Hindlimb muscle (tissue), 1 donor: ENCODE measurements at places on chromosomes 16 and 17.

GRCh38 chr16:54568906-54569807, 282.6 kb upstream of the IRX3 start:
- peak; percentile 51 for DNase-seq

- no peak for DNase-seq
Measured at GRCh38 chr16:72256398-72257066, 84.6 kb upstream of the PMFBP1 start.

DNA sequence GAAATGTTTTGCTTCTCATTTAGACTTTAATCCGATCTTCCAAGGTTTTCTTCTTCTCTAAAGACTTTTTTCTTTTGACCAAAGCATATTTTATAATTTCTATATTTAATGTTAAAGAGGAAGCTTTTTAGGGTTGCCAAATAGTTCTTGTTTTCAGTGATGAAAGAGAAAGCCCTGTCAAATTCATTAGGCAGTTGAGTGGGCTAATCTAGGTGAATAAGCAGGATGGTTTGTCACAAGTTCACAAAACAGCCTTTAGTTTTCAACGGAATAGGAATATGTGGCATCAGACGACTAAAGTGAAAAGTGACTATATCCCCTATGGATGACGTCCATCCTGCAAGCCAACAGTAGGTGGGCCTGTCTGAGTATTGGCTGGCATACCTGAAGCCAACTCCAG, 118.8 kb downstream of the NLK start:
- no peak for DNase-seq

- no peak for DNase-seq
Measured at GRCh38 chr17:42203354-42203753, 9.1 kb upstream of the GHDC start.

- no peak for DNase-seq
Measured at GRCh38 chr16:50928065-50928464, 186.2 kb downstream of the CYLD start.

DNA sequence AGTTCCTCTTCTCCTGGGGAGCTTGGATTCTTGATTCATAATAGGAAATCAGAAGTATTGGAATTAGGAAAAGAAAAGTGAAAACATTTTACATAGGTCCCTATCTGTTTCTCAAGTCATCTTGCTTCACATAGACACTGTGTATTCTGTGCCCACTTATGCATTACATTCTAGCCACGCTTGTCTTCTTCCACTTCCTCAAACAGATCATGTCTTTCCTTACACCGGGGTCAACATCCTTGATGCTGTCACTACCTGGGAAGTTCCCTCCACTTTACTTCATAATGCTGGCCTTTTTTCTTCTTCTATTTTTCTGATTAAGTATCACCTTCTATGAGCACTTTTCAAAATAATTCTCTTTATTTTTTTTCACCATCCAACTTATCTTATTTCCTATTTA, 606.4 kb upstream of the CDH8 start:
- DNase-seq: no peak

- DNase-seq: peak; percentile 69
Measured at GRCh38 chr17:44556166-44556831, 985 bp upstream of the FZD2 start.

DNA sequence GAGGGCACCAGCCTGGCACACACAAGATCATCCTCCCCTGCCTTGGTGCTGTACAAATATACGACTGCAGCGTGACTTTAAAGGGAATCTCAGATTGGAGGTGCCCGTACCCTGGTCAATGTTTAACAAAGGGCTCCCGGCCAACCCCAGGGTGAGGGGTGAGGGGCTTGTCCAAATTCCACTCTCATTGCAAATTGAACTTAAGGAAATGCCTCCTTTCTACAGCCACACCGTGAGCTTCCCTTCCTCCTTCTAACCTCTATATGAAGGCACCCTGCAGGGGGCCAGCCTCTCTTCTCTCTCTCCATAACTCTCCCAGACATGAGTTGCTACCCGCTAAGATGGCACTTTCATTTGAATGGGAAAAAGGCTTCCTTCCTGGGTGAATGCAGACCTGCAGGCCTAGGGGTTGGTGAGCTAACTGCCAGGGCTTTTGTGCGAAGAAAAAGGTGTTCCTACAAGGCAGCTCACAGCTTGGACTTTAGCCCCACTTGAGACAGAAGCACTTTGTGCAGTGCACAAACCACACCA, 76.6 kb downstream of the IRF8 start:
- DNase-seq: no peak

GRCh38 chr16:88378836-88379693, 3.7 kb upstream of the ZNF469 start:
- no peak for DNase-seq

DNA sequence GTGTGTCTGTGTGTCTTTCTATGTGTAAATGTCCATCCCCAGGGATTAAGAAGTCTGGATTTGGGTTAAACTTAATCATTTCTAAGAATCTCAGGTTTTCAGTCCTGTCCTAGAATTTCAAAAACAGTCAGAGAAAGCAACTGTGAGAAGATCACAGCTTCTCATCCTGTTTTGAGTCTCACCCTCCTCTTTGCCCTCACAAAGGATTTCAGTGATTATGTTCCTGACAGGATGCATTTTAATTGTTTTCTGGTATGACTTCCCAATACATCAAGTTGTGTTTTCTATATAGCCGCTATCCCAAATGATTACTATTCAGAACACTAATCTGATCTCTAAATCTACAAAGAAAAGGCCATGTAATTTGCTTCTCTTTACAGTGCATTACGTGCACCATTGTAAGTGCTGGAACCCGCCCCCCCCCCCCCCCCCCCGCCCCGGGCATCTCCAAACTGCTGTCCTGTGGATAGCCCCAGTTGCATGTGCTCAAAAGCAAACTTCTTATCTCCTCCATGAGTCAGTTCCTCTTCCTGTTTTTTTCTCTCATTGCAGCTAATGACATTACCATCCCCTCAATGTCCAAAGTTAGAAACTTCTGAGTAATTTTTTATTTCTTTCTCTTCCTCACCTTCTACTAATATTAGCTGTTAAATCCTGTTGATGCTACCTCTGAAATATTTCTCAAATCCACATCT, 73.9 kb downstream of the CDH13 start:
- DNase-seq: no peak

DNA sequence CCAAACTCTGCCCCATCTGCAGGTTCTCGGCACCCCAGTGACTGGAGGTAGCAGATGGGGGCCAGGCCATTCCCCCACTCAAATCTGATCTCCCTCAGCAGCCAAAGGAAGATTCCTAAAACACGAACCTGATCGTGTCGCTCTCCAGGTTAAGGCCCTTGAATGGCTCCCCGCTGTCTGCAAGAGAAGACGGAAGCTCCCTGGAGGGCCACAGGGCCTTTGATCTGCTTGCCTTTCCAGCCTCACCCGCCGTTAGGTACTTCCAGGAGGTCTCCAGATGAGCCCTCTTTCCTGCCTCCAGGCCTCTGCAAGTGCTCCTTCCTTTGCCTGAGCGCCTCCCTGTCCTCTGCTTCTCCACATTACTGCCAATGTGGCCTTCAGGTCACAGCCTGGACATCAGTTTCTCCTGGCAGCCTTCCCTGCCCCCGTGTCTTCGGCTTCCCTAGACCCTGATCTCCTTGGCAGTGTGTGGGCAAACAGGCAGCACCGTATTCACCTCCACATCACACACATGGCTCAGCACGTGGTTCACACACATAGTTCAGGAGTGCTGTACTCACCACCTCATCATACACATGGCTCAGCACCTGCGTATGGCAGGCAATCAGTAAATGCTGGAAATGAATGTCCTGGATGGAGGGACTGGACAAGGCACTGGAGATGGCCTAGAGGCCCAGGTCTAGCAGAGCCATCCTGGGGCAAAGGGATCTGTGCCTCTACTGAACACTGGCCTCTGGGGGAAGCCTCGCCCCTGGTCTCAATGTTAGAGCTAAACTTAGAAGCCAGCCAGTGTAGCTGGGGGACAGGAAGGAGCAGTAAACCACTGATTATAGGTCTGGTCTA, 26.4 kb upstream of the MRPS23 start:
- no peak for DNase-seq

DNA sequence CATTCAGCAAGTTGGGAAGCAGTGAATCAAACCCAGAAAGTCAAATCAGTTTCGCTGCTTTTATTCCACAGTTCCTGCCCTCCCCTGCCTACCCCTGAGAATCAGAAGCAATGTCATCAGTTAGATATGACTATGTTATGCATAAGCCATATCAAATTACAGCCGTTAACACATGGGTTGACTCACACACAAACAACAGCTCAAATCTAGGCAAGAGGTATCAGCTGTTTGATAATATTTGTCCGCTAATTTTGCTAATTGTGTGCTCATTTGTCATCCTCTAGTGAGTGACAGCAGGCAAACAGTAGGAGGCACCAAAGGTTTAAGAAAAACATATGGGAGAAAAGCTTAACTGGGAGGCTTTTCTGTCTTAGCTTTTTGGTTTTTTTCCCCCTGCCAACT, 327.4 kb upstream of the CCL2 start:
- no peak for DNase-seq

DNA sequence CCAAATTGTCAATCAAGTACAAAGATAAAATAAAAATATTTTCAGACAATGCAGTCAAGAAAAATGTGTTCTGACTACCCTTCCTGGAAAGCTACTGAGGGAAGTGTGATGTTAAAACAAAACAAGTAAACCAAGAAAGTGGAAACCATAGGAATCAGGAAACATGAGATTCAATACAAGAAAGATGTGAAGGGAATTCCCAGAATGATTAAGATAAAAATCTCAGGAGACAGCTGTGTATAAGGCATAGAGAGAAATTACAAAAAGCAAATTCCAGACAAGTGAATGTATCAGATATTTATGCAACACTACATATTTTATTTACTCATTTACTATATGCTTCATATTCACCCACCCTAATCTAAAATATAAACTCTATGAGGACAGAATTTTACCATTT, 32.2 kb downstream of the TRIM37 start:
- DNase-seq: no peak

DNA sequence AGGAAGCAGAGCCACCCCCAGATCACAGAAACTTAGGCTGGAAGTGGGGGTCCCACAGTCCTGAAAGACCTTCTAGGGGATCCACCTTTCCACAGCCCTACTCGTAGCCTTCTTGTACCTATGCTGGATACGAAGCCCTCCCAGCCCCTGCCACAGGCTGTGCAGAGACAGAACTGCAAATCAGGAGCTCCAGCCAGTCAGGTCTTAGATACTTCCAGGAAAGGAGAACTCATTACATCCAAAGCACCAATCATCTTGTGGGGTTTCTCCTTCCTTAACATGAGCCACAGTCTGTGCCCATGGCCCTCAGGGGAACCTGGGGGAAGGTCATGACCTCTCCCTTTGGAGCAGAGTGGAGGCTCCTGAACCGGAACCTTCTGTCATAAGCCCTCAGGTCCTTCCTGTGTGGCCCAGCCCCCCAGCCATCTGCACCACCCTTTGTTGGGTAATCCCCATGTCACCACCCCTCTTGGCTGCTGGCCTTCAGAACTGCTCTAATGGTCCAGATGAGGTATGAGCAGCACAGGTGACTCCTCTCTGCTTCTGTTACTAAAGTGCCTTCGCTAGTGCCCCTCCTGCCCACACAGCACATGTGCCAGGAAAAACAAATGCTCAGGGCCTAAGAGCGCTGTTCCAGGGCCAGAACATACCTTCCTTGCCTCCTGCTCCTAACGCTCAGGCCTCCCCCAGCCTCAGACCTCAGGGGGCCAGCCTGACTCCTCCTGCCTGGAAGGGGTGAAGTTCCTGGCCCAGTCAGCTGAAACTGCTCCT, 14.6 kb downstream of the SRCIN1 start:
- DNase-seq: no peak

- no peak for DNase-seq
Measured at GRCh38 chr17:45296833-45297124, 20.0 kb downstream of the MAP3K14 start.

DNA sequence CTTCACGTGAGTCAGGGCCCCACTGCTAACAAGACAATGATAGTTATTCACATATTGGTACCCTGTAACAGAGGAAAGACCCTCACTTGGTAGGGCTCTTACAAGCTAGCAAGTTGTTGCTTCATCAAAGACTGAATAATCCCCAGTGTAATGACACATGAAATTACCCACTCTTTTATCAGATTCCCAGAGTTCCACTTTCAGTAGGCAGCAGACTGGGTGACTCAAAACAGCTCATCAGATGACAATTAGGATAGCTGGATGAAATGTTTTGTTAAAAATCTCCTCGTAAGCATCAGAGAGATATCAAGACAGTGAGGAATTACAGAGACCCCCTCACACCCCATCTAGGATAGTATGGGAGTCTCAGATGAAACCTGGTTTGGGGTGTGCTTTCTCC, 6.8 kb upstream of the OR1E2 start:
- no peak for DNase-seq

DNA sequence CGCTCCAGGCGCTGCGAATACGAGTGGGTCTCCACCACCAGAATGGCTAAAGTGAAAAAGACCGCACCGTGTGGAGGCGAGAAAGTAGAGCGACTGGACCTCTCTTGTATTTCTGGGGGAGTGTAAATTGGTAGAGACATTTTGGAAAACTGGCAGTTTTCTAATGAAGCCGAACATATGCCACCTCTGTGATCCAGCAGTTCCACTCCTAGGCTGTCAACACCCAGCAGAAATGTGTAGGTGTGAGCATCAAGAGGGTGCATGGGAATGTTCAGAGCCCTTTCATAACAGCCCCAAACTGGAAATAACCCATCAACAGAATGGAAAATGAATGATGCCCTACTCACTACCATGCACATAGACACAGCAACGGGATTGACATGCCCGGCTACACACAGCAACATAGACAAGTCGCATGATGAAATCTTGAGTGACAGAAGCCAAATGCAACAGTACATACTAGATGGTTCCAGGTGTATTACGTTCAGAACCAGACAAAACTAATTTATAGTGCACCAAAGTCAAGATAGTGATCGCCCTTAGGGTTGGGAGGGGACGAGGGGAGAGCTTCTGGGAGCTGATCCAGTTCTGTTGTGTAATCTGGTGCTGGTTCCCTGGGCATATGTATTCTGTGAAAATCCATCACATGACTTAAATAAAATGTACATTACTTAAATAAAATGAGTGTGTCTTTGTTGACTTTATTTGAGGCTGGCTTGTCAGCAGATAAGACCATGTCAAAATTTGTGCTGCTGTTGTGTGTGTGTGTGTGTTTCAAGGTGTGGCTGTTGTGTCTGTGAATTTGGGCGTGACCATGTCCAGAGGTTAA, 877 bp upstream of the BCL7C start:
- no peak for DNase-seq

- DNase-seq: no peak
Measured at GRCh38 chr16:29857133-29857760, 5.8 kb downstream of the CDIPT start.

- DNase-seq: no peak
Measured at GRCh38 chr16:10929853-10930754, 12.2 kb downstream of the DEXI start.

GRCh38 chr16:58417600-58417999, 25.3 kb downstream of the GINS3 start:
- DNase-seq: no peak
